ENCODE measurements at places on chromosomes 7 and 10.
A peak's percentile ranks its signal among the peaks of the same experiment; 100 is the strongest.

GRCh38 chr10:22834471-22834870 lies 93.4 kb upstream of the ARMC3 start:
- no peak for DNase-seq

GRCh38 chr7:17022920-17023319 lies 141.1 kb upstream of the AGR3 start:
- no peak for DNase-seq

DNA sequence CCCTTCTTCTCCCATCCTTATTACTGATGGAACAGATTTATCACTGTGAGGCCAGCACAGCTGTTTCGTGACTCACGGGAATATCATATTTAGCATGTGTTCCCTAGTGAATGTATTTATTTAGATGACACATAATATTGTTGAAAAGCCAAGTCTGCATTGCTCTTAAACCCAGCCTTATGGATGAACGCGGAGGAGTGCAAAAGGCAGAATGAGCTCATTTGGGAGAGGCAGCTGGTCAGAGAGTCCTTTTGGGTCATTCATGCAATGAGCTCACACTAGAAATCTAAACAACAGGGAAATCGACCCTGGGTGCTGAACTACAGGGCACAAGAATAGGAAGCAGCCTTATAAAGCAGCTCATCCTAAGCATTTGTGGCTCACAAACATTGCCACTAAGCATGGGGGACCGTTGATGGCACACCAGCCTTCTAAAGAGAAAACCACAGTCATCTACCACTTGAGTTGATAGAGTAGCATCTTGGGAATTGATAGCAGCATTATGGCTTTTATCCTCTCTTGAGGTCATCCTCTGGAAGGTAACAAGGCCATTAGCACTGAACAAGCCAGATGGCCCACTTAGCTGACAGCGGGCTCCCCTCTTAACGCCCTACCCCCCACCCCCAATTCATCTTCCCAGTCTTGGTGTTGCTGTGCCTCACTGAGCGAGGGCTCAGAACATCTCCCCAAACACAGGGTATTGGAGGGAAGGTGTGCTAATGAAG lies 32.9 kb upstream of the SDK1 start:
- peak; percentile 81 for DNase-seq

GRCh38 chr10:93797825-93798224 lies 40.1 kb downstream of the LGI1 start:
- DNase-seq: no peak

DNA sequence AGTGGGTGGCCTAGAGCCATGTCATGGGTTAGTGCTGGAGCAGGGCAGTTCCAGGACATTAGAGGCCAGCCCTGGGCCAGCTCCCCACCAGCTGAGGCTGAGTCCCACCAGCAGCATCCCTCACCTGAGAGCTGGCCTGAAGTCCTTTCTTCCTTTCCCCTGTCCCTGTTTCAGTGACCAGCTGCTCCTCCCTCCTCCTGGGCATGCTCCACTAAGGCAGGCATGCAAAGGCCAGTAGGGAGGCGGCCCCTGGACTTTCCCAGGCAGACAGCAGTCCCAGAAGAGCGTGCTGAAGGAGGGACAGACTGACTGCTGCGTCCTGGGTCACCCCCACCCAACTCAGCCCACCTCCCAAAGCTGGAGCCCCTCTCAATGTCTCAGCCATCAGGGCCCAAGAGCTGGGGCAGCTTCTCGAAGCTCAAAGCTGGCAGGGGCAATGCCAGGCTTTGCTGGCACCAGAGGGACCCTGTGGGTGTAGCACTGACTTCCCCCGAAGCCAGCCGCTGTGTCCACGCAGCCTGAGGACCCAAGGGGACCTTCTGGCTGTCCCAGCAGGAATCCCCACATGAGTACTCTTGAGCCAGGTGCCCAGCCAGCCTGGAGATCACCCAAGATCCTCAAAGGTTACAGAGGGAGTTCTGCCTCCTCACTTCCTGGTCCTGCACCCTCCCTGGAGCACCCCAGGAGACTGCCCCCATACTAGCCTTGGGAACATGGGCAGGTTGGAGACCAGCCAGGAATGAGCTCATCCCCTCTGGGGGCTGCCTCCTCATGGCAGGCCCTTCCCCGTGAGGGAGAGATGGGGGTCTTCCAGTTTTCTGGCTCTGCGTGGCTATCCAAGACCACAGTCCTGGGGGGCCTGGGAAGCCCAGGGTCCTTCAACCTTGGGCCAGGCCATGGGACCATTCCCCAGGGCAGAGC lies 35.2 kb upstream of the RET start:
- no peak for DNase-seq

All from HT1080 (cell line).